Glomerular endothelial cell (primary cell): ENCODE measurements at places on chromosomes 12 and 14. TPM values are rescaled to one million over a fixed set of nuclear protein-coding genes. Genes with fewer than 3 reads are reported as not detected.

DNA sequence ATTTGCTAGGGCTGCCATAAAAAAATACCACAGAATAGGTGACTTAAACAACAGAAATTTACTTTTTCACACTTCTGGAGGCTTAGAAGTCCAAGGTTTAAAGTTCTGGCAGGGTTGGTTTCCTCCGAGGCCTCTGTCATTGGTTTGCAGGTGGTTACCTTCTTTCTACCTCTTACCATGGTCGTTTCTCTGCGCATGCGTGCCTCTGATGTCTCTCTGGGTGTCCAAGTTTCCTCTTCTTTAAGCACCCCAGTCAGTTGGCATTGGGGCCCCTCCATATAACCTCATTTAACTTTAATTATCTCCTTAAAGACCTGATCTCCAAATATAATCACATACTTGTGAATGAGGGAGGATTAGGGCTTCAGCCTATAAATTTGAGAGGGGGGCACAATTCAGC lies 103.2 kb downstream of the SLC15A5 start:
- DNase-seq, result no peak

GRCh38 chr14:90308561-90308960 lies 23.2 kb downstream of the NRDE2 start:
- no peak for DNase-seq

DNA sequence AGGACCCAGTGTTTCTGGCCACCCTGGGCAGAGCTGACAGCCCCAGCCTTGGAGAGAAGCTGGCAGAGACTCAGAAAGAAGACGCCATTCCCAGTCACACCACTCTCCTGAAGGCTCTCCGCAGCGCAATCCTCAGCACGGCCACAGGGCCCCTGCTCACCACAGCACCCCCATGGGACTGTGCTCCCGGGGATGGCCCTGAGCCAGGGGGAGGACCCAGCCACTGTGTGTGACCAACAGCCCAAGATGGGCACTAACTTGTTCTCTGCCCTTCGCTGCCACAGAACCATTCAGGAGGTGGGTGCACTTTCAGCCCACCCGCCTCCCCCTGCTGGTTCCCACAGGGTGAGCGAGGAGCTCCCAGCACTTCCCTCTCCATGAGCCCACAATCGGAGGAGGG lies 57.1 kb downstream of the CCNK start:
- DNase-seq, result no peak

FOXG1 gene
- total RNA-seq, result not detected in 2 replicates

CDK2 gene
- 20.2 and 28.4 TPM in 2 replicates for total RNA-seq
